Fibroblast of skin of left biceps (primary cell): ENCODE measurements at places on chromosomes 12 and 14.
A peak's percentile ranks its signal among the peaks of the same experiment; 100 is the strongest.

GRCh38 chr12:45312012-45312411 lies 96.1 kb downstream of the ANO6 start:
- no peak for DNase-seq

- DNase-seq: no peak
Observed at GRCh38 chr14:98118749-98119148, 1153.2 kb downstream of the BCL11B start.

- DNase-seq: no peak
Observed at GRCh38 chr12:89103831-89104230, 248.5 kb downstream of the DUSP6 start.

- peak; percentile 80 for DNase-seq
Observed at GRCh38 chr12:128076188-128076587, 190.8 kb upstream of the TMEM132C start.

- DNase-seq: no peak
Observed at GRCh38 chr12:53057816-53058500, 8.1 kb downstream of the TNS2 start.

- no peak for DNase-seq
Observed at GRCh38 chr14:77225254-77225653, 43.7 kb downstream of the TMEM63C start.

DNA sequence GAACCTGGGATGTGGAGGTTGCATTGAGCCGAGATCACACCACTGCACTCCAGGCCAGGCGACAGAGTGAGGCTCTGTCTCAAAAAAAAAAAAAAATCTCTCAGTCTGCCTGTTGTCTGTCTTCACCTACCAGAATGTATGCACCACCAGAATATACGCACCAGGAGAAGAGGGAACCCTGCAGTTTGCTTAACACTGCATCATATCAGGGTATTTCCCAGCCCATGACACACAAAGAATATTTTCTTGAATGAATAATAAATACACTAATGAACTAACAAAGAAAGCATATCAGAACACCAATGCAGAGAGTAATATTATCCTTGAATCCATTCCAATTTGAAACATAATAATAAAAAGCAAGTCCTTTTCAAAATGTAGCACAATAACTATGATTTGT lies 44.2 kb upstream of the FOXN3 start:
- no peak for DNase-seq

DNA sequence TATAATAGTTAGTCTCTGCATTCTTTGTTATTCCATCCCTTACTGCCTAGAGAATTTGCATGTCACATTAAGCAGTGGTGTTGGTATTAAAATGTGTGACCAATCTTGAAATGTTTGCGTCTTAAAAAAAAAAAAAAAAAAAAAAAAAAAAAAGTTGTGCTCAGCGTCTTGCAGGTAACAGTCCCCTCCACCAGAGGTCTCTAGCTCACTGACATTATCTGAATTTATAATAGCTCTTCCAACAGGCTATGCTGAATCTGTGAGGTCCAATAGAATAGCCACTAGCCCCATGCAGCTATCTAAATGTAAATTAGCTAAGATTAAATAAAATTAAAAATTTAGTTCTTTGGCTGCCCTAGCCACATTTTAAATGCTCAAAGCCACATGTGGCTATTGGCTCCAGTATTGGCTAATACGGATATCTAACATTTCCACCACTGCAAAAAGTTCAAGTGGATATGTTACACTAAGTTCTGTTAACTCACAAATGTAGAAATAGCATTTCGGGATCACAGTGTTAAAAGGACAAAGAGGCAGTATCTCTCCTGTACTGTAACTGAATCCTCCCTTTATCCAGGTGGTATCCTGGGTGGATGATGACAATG lies 28.7 kb downstream of the NKX2-8 start:
- peak; percentile 9 for DNase-seq
